ENCODE measurements at places on chromosomes 13 and 19.
A peak's percentile ranks its signal among the peaks of the same experiment; 100 is the strongest.

- DNase-seq = no peak
These were observed 36.8 kb downstream of the UFM1 start for GRCh38 chr13:38386421-38386820.

- no peak for DNase-seq
These were observed 9.8 kb downstream of the MVB12A start for GRCh38 chr19:17429641-17430113.

- DNase-seq = peak; percentile 30
These were observed 16.6 kb downstream of the TMEM255B start for GRCh38 chr13:113775451-113776145.

DNA sequence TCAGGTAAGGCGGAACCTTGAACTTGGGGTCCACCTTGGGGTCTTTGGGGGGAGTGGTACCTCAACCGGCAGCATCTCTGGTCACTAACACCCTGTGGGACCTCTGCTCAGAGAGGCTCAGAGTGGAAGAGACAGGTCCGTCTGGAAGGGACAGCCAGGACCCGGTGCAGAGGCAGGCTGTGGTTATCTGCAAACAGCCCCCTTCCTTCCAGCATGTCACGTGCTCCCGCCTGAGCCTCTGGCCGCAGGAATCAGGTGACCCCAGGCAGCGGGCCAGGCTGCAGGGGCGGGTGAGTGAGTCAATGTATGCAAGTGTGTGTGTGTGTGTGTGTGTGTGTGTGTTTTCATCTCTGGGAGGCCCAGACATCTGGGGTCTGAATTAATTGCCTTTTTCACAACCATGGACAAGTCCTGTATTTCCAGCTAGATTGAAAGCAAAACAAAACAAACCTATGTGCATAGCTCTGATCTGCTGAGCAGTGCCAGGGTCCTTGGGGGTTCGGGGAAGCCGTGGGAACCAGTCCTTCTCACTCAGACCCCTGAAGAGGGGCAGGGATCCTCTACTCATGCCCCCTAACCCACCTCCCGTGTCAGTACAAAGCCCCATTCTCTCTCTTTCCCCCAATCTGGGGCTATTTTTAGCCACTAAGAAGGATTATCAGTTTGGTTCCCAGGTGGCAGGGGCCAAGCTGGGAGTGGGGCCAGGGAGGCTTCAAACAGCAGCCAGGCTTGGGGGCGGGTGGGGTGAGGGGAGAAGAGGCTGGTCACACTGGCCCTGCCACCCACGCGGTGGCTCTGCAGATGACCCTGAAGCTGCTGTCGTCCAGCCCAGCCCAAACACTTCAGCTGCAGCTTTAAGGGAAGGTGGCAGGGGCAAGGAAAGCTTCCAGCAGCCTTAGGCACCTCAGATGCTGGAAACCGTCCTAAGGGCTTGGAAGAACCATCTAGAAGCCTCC, 31.4 kb downstream of the CERS4 start:
- DNase-seq = peak; percentile 93

DNA sequence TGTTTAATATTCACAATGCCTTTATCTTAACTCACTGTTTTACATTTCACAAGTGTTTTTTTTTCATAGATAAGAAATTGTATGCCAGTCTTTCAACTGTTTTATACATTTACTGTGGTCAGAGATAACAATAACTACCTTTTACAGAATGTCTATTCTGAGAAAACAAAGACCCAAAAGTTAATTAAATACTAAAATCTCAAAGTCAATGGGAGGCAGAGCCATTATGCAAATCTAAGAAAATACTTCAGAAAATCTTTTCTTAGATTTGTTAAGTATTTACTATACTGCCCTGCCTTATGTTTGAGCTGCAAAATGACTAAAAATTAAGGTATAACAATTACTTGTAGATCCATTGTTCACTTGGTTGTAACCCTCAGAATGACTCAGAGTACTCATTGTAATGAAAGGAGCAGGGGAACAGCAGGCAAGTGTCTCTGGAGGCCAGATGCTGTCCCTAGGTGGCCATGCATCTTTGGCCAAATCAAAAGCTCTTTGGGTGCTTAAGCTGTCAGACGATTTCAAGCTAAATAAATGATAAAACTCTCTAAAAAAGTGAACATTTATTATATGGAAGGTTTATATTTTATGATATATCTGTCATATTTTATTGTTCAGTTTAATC, 770.1 kb upstream of the PCDH20 start:
- no peak for DNase-seq

- DNase-seq = no peak
These were observed 9.2 kb downstream of the ASF1B start for GRCh38 chr19:14127176-14127575.

DNA sequence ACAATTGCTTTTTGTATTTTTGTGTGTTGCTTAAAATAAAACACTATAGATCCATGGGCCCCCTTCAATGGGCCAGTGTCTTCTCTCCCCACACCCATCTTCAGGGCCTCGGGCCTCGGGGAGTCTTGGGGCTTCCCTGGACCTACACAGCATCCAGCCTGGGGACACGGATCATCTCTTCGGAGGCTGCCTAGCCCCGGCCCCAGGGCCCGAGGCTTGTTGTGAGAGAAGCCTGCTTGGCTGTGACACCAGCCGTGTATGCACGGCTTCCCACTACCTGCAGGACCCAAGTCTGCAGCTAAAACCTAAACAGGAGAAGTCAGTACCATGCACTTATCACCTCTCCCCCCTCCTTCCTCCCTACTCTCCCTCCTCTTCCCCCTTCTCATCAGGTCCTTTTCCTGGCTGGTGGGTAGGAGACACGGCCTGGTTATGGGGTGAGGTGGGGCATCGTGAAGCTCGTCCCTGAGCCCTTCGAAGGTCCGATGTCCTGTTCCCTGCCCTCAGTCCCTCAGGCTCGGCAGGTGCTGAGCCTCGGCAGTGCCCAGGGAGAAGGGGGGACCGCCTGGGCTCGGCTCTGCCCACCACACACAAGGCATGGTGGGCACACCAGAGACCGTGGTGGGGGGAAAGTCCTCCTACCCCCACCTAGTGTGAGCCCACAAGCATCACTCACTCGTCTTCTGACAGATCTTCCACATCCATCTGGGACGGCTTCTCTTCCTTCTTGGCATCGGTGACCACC, 9.5 kb downstream of the C13orf46 start:
- no peak for DNase-seq

GRCh38 chr13:59837101-59837500, 326.6 kb downstream of the DIAPH3 start:
- DNase-seq = no peak

DNA sequence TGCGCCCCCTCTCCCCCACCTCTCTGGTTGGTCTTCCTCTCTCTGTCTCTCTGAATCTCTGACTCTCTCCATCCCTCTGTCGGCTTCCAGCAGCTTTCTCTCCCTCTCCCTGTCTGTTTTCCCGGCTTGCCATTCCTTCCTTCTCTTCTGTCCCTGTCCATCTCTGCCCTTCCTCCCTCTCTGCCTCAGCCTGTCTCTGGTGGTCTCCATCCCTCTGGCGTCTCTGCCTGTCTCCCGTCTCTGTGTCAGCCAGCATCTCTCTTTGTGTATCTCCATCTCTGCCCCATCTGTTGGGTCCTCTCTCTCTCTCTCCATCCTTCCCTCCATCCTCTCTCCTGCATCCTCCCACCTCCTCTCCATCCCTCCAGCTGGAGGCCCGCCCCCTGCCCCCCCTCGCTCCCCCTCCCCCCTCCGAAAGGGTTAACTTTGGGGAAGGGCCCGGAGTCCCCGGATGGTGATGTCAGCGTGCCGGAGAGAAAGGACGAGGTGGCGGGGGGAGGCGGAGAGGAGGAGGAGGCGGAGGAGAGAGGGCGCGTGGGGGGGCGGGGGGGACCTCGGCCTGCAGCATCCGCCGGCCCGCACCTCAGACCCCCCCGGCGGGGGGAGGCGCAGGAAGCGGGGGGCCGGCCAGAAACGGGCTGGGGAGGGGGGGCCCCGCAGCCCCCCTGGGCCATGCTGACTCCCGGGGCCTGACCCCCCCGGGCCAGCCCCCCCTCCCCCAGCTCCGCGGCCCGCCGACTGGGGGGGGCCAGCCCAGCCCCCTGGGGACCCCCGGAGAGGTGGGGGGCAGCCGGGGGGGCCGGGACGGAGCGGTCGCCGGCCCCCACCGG, at the start of gene BRSK1:
BRSK1 (plus strand) TSS at position 450 of the 830 bp plus-strand sequence. CDS start 446 bp downstream, outside the sequence.
- no peak for DNase-seq

DNA sequence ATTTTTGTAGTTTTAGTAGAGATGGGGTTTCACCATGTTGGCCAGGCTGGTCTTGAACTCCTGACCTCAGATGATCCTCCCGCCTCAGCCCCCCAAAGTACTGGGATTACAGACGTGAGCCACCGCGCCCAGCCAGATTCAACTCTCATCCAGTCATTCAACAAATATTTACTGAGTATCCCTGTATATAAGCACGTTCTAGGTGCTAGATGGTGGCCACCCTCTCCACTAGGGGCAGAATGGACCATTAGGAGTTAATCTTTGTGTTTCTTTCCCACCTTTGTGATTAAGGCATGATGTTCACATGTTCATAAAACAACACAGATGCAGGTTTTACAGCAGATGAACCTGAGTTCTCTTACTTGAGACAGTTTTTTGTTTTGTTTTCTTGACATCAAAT, 7.3 kb downstream of the SHKBP1 start:
- no peak for DNase-seq

- DNase-seq = no peak
These were observed 8.1 kb downstream of the STK11 start for GRCh38 chr19:1213391-1214286.

DNA sequence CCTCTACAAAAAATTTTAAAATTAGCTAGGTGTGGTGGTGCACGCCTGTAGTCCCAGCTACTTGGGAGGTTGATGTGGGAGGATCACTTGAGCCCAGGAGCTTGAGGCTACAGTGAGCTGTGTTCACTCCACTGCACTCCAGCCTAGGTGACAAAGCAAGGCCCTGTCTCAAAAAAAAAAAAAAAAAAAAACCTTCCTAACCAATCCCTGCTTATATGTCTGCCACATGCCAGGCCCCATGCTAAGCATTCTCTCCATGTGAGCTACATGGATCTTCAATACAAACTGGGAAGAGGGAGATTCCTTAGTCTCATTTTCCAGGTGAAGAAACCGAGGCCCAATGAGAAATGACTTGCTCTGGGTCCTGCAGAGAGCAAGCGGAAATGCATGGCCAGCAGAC, 2.3 kb upstream of the OVOL3 start:
- DNase-seq = no peak

DNA sequence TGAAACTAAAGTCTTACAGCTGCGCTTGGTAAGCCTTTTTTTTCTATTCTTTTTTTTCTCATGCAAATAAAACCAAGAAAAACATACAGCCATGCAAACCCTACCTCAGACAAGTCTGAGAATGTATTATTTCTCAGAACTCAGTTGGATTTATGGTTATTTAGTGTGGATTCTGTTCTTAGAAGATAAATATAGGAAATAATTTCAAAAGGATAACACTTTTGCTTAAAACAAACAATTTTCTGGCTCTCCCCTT, 40.7 kb upstream of the TNFSF11 start:
- DNase-seq = no peak

DNA sequence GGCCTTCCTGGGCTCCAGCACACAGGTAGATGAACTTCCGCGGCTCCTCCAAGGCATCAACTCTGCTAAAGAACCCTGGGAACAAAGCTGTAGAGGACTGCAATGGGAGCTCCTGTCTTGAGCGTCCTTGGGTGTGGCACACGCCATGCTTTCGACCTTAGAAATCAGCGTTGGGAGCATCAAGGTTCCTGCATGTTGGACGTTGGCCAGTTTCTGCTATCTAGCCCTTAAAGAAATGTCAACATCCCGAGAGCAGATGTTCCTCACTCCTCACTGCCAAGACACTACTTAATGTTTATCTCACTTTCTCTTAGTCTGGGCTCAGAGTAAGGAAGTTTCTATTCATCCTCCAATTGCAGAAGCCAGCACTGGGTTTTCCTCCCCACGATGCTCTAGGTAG, 70.6 kb upstream of the MEDAG start:
- DNase-seq = peak; percentile 73

- DNase-seq = no peak
These were observed 131.8 kb upstream of the WASF3 start for GRCh38 chr13:26425443-26426358.

- no peak for DNase-seq
These were observed 11.1 kb downstream of the CKM start for GRCh38 chr19:45311621-45312020.

DNA sequence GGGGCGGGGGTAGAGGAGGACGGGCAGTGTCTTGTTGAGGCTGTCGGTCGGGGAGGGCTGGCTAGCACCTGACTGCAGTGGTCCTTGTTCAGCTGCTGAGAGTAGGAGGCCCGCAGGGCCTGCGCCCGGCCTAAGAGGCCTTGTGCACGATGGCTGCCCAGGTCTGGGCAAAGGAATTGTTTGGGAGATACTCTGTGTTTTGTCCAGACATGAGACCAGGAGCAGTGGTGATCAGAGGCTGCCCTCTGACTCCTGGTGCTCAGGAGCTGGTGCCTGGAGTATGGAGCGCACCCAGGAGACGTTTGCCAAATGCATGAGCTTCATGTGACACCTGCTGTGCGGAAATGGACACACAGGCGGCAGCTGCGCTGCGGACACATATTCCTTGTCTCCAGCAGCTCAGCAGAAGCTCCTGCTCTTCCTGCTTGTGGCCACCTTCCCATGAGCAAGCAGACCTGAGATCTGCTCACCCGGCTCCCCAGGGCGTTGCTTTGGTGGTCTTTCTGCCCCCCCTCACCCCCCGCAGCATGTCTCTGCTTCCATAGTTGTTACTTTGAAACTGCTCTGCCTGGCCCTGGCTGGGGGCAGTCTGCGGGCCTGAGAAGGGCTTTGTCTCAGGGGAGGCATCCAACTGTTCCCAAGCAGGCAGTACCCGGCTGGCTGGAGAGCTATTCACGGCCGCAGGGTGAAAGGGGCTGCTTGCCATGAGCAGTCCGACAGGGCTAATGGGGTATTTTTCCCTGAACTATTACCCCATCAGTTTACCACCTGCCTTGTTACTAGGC, 163.9 kb downstream of the TEX29 start:
- DNase-seq = no peak

DNA sequence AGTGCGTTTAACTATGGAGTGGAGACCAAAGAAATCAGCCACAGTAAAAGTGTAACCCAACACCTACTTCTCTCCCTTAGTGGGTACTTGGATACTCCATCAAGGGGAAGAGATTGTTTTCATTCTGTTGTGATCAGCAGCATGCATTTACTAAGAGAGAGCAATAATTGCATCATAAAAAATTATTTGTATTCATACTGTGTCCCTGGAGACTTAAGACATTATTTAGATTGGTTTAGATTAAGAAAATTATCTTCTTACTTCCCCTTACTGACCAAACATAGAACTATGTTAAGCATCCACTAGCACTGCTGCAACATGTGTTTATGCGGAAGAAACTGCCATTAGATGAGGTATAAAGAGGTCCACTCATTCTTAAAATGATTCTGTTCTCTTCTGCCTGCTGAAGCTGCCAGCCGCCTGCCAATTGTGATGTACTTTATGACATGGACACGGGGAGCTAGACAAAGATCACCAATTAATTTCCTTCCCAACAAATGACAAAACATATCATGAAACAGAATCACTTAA, 738.5 kb downstream of the DIAPH3 start:
- no peak for DNase-seq

All from RPMI8226 (cell line).